Activated CD4-positive, alpha-beta memory T cell treated with anti-CD3 and anti-CD28 coated beads for 36 hours (primary cell): ENCODE measurements at places on chromosomes 6 and 20. TPM values are rescaled to one million over a fixed set of nuclear protein-coding genes. Genes with fewer than 3 reads are reported as not detected.

GRCh38 chr6:52691718-52692117, 20.8 kb downstream of the TMEM14A start:
- no peak for DNase-seq

- DNase-seq: no peak
Measured at GRCh38 chr6:142800240-142800639, 144.7 kb downstream of the HIVEP2 start.

DNA sequence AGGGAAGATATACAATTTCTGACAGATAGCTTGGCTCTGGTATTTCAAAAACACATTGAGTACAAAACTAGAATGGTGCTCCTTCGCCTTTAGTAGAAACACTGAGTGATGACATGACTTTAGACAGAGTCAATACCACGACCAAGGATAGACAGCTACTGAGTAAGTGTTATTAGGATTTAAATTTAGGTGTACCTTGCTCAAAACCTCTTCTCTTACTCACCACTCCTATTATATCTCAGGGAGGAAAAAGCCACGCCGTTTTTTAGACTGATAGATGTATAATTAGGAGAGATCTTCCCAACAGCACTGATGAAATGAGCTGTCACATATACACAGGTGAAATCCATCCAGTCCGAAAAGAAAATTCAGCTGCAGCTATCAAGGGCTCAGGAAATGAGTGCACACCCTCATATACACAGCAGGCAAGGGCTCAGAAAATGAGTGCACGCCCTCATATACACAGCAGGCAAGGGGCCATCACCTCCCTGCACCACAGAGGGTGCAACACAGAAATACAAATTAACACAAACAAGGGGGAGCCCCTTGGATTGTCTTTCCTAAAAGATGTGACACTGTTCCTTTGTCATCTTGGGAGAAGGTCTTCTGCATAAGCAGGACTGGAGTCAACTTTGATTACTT, 53.7 kb downstream of the LYRM4 start:
- no peak for DNase-seq

DNA sequence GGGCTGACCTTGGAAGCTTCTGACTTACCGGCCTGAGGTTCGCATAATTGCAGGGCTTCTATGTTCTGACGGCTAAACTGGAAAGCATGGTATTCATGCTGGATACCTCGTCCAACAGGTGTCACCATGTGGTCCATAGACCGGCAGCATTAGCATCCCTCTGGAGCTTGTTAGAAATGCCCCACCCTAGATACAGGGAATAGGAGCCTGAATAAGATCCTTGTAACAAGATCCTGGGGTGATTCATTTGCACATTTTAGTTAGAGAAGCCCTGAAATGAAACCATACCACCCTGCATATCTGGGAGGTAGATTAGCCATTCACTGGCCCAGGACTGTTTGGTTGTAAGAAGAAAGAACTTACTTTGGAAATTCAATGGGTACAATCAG, 77.7 kb downstream of the TMEM170B start:
- DNase-seq: no peak

The FHL5 gene
- not detected for total RNA-seq

The ZBTB12 gene
- 2.0 TPM for total RNA-seq

The CD83 gene
- 23.0 TPM for total RNA-seq

The F13A1 gene
- total RNA-seq: not detected

The ZFP57 gene
- not detected for total RNA-seq
